Stimulated activated CD4-positive, alpha-beta T cell treated with anti-CD3 and anti-CD28 coated beads, Interleukin-12 subunit alpha, Interleukin-12 subunit beta, amount 100 ng/mL, for 24 hours (primary cell): ENCODE measurements at places on chromosomes 16 and 17.

DNA sequence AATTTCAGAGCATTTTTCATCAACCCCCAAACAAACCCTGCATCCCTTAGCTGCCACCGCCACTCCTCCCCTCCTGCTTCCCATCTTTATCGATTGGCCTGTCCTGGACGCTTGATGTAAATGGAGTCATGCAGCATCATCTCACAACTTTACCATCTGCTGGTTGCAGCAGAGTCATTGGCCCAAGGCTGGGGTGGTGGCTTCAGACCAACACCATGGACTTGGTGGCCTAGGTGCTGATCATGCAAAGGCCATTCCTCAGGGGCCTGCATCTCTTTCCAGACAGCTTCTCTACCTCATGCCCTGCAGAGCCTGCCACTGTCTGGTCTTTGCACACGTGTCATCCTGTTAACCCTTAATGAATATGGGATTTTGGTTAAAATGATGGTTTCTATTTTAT lies 73.4 kb downstream of the MPRIP start:
- no peak for DNase-seq

- DNase-seq, result no peak
Measured at GRCh38 chr17:8955021-8955959, 10.2 kb downstream of the PIK3R5 start.

- DNase-seq, result no peak
Measured at GRCh38 chr16:72285728-72286127, 113.8 kb upstream of the PMFBP1 start.

- no peak for DNase-seq
Measured at GRCh38 chr16:54443839-54444238, 157.3 kb upstream of the IRX3 start.

DNA sequence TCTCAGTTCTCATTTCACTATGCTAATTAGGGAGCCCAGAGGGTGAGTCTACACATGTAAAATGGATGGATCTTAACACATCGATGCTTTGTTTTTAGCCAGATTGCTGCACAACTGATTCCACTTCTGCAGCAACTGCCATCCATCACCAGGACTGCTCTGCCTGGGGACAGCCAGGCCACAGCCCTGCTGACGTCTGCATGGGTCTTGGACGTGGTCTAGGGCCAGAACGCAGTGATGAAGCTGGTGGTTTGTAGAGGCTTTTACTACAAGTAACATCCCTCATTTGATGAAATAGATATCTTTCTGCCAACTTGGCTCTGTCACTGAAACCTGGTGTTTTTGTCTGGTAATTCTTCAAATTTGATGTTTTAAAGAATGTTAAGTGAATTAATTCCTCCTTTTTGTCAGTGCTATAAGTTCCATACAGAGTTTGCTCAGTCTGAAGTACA lies 50.6 kb downstream of the MARCHF10 start:
- no peak for DNase-seq

- no peak for DNase-seq
Measured at GRCh38 chr16:80015566-80015965, 415.0 kb upstream of the MAF start.

GRCh38 chr17:6098823-6099180 lies 28.6 kb downstream of the WSCD1 start:
- DNase-seq, result no peak

DNA sequence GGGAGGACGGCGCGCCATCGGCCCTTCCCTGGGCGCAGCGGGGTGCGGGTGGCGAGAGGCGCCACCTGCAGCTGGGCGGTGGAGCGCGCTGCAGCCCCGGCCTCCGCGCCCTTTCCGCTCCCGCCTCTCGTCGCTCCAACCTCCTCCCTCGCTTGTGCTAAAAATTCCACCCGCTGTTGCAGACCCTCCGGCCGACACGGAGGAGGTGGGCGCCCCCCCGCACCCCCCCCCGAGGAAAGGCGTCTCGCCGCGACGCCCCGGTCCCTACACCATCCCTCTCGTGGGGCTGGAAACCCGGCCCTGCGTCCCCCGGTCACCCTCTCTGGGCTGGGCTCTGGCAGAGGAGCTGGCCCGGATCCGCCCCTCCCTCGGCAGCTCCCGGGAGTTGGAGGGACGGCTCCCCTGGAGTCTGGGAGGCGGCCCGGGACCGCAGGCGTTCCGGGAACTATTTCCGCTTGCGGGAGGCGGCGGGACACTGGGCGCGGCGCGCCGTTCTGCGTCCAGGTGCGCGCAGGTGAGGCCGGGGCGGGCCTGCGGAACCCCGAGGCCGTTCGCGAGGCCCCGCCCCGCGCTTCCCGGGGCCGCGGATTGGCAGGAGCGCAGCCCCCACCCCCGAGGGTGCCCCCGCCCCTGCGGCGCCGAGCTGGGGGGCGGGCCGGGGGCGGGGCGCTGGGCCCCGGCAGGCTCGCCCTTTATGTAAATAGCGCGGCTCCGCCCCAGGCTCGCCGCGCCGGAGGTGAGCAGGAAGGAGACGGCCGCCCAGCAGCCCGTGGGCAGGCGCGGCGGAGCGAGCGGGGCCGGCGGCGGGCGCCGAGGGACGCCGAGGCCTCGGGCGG lies at the start of gene LLGL2:
Gene LLGL2, plus strand, starts transcription at position 728 of the 836 bp plus-strand sequence. CDS start 17,730 bp downstream, outside the sequence.
- DNase-seq, result peak; percentile 63

DNA sequence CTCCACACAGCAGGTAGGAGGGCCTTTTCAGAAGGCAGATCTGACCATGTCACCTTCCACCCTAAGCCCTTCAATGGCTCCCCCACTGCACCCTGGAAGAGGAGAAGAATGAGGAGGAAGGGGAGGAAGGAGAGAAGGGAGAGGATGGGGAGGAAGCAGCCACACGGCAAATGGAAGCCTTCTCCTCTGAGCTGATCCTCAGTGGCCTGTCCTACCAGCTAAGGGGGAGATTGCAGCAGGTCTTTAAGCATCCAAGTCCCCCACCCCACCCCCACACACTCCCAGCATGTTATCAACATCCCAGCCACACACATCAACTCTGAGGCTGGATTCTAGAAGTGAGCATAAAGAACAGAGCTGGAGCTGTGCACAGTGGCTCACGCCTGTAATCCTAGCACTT lies 46.2 kb upstream of the RBFOX3 start:
- no peak for DNase-seq

DNA sequence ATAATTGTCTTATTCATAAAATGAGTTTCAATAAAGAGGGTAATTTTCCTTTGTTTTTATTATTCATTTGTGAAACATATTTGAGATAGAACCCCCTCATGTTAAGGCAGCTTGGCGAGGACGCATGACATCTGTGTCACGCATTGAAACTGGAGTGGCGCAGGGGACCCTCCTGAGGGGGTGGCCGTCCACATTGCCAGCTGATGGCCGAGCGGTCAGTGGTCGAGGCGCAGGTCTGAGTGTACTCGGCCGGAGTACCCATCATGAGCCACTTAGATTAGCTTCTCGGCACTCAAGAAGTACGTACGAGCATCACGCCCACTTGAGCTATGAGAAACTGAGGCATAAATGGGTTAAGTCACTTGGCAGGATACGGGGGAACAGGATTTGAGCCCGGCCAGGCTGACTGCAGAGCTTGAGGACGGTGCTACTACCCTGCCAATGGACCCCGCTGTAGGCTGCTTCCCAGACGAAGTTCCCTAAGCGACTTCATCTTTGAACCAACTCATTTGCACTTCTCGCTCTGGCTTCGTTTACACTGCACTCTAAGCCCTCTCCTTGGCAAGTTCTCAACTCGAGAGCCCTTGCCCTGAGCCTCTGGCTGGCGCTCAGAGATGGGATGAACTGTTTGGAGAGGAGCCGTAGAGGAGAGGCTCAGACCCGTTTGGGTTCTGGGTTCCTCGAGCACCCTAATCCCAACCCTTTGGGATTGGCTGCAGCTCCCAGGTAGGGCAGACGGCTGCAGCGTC lies 91.8 kb downstream of the SDK2 start:
- DNase-seq, result no peak

GRCh38 chr16:19677402-19677801 lies 40.6 kb downstream of the KNOP1 start:
- DNase-seq, result no peak

GRCh38 chr16:27108826-27109665 lies 42.3 kb downstream of the C16orf82 start:
- no peak for DNase-seq

DNA sequence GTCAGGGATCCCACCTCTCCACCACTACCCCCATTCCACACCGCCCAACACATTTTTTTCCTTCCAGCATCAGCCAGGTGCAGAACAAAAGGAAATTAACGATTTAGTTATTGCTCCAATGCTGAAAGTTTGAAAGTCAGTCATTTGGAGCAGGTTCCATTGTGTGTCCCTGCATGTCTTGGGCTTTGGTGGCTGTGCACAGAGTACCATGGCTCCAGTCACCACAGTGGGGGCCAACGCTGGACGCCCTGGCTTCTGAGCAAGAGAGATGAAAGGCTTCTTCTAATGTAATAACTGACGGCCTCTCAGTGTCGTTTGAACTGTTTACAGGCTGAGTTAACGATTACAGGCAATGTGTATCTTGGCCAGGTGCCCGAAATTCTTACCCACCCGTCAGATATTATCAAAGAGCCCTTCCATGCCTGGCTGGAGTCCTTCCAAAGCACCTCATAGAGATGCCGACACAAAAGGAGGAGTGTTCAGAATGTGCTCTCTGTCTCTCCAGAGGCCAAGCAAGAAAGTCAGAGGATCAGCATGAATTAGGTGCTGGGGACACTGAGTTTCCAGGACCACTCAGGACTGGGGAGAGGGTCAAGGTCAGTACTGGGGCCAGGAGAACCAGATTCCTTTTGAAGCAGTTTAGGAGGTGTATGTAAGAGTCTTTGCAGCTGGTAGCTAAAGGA lies 25.9 kb downstream of the RNF43 start:
- no peak for DNase-seq

GRCh38 chr16:69123910-69124309 lies 8.5 kb downstream of the CHTF8 start:
- peak; percentile 46 for DNase-seq

GRCh38 chr17:6660805-6661463 lies 9.4 kb downstream of the C17orf100 start:
- DNase-seq, result no peak

DNA sequence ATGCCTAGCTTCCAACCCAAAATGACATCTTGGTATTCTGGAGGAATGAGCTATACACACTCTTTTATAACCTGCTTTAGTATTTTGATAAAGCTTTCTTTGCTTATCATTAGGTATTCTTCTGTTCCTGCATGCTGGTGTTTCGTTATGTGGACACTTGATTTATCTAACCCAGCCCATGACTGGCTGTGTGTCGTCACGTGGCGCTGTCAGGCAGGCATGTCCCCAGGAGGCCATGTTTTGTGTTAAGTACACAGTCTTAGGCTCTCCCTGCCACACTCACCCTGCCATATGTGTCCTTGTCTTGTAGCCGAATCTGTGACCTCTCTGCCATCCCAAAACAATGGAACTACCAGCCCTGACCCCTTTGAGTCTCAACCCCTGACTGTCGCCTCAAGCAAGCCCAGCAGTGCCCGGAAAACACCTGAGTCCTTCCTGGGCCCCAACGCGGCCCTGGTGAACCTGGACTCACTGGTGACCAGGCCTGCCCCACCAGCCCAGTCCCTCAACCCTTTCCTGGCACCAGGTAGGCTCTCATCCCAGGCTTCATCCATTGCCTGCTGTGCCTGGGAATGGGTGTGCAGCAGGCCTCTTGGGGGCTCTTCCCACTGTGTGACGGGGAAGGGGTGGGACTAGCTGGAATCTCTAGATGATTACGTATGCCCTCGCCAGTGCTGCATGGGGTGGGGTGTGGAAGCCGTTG lies 30.8 kb downstream of the B9D1 start:
- no peak for DNase-seq

GRCh38 chr17:44222112-44222869 lies 2.8 kb upstream of the UBTF start:
- peak; percentile 53 for DNase-seq

- no peak for DNase-seq
Measured at GRCh38 chr17:80683625-80684104, 139.0 kb downstream of the RPTOR start.

DNA sequence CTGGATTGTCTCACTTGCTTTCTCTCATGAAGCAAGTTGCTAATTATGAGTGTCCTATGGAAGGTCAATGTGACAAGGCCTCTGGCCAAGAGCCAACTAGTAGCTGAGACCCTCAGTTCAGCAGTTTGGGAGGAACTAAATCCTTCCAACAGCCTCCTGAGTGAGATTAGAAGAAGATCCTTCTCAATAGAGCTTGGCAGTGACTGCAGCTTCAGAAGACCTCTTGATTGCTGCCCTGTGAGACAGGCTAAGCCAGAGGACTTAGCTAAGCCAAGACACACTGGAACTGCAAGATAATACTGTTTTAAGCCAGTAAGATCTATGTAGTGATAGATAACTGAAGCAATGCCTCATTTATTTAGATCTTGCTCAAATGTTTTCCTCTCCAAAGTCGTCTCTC lies 34.3 kb downstream of the PCTP start:
- DNase-seq, result no peak

- no peak for DNase-seq
Measured at GRCh38 chr17:54623746-54624145, 276.9 kb upstream of the TOM1L1 start.

DNA sequence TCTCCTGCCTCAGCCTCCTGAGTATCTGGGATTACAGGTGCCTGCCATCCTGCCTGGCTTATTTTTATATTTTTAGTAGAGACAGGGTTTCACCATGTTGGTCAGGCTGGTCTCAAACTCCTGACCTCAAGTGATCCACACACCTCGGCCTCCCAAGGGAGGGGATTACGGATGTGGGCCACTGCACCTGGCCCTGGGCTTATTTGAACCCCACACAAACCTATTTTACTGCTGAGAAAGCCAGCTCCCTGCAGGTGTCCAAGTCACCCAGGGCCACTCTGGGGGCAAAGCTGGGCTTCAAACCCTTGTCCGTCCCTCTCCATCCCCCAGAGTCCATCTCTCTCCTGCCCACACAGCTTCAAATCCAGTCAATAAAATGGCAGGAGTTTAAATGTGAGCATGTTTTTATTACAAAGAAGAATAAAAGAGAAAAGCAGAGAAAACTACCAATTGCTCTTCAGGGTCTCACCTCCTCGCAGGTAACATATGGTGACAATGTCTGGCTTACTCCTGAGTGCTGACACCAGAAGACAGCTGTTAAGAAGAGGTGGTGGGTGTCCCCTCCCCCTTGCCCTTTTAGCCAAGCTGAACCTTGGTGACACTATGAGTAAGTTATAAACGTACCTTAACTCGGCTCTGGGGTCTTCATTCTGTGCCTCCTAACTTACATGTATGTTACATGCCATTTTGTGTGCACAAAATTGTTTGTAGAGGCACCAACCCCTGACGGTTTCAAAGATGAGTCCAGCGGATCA lies 45.4 kb downstream of the LAT start:
- no peak for DNase-seq

- no peak for DNase-seq
Measured at GRCh38 chr17:34567691-34568465, 11.5 kb upstream of the TMEM132E start.

GRCh38 chr17:65389949-65390348 lies 171.5 kb downstream of the AXIN2 start:
- DNase-seq, result no peak

DNA sequence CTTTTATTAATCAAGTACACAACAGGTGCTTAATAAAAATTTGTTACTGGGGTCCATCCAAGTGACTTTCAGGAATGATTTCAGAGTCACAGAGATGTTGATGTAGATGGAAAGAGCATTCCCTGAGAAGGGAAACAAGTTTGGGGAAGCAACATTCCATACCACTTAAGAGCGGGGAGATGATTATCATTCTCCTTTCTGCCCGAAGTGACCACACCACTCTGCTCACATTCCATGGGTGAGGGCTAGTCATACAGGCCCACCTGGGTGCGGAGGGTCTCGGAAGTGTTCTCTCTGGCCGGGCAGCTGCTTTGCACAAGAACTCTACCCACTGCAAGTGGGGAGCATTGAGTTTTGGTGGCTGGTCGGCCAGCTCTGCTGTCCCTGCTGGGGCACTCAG lies 231.4 kb downstream of the SNX29 start:
- DNase-seq, result no peak

- DNase-seq, result peak; percentile 42
Measured at GRCh38 chr17:50511058-50511457, 2.8 kb downstream of the MYCBPAP start.
